ENCODE measurements at places on chromosomes 12 and 14.

DNA sequence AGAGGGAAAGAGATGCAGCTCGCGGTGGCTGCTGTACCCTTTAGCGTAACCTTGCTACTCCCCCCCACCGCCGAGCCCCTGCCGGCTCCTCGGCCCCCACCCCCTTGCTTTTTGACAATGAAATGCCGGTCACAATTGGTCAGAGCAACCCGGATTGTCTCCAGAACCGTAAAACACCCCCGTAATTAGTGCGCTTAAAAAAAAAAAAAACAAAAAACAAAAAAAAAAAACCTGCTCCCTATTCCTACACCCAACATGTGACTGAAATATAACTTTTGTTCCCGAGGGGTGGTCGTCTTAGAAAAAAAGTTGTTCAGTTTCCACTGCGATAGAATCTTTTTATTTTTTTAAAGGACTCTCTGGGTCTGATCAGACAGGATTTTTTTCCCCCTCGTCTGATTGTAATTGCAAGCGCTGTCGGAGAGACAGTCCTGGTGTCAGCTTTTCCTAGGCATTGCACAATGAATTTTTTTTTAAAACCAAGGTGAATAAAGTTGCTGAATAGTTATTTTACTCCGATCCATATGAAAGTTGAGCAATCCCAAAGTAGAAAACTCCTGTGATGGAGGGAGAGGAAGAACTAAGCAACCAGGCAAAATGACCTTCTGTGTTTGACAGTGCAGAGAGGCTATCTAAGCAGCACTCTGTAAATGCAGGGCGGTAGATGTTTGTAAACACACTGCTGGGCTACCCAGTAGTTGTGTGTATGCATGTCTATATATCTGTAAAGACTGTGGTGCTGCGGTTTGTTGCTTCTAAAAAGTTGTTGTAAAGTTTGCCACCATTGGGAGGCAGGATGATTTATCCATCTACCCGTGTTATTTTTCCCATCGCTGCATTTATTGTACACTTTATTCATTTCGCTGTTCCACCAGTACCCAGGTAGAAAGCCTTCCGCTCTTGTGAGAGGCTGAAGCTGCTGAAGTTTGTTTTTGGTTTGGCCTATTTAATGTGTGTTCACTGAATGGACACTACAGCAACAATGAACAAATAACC is 1.1 kb downstream of the ETV6 start:
- no peak for DNase-seq

GRCh38 chr14:77024171-77024691 is 4.3 kb downstream of the IRF2BPL start:
- no peak for DNase-seq

GRCh38 chr12:52434081-52434733 is at the start of gene KRT75:
Gene KRT75, minus strand, starts transcription at chr12:52434371. Its CDS starts 67 bp downstream, at chr12:52434304.
- DNase-seq = no peak

DNA sequence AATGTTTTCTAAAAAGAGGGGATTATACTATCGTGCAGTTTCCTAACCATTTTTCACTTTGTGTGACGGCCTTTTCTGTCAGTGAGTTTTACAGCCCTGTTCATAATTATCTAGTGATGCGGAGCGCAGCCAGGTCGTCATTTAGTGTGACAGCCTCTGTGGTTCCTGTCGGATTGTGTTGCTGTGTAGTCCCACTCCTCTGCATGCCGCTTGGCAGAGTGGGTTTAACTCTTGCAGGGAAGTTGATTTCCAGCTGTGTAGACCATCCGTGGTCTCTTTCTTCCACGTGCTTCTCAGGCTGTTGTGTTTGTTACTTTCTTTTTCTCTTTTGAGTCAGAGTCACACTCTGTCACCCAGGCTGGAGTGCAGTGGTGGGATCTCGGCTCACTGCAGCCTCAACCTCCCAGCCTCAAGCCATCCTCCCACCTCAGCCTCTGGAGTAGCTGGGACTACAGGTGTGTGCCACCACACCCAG is 8.6 kb downstream of the RAN start:
- DNase-seq = no peak

- DNase-seq = no peak
These were observed 133.5 kb upstream of the HIF1A start for GRCh38 chr14:61561657-61562276.

DNA sequence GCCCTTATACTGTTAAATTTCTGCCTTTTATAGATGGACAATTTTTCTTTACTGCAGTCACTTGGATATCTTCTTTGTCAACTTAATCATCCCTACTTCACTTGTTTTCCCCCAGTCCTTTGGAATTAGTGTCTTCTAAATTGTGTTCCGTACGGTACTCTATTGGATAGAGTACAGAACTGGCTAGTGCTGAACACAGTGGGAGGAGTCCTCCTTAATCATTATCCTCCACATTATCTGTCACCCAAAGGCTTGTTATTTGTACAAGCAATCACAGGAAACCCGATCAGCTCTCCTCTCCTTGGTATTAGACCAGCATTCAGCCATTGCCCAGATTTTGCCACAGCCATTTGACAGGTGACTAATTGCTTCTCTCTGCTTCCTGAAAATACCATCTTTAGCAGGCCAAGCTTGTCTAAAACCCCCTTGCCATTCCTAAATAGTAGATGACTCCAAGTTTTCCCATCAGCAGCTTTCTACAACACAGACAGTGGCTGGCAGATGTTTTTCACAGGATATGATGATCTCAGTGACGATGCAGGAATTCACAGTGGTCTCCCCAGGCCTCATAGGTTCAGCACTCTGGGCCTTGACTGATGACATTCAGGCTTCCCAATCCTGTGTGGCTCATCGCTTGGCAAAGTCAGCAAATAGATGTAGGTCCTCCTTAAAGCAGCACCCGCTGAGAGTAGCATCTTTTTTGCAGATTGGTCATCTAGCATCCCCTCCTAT is 216.0 kb upstream of the RGS6 start:
- no peak for DNase-seq

GRCh38 chr12:115794659-115795081 is 482.8 kb downstream of the MED13L start:
- DNase-seq = no peak

DNA sequence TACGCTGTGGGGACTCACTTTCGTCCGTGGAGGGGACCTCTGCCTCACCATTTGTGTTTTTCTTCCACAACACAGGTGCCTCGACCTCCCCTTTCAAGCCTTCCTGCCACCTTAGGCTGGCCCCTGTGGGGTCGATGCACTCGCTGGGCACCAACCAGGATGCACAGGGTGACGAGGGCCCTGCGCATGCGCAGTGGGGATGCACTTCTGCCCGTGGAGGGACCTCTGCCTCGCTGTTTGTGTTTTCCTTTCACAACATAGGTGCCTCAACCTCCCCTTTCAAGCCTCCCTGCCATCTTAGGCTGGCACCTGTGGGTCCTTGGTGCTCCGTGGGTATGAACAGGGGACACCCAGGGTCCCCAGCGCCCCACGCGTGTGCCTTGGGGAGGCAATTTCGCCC is 356.8 kb downstream of the ALG10 start:
- no peak for DNase-seq

DNA sequence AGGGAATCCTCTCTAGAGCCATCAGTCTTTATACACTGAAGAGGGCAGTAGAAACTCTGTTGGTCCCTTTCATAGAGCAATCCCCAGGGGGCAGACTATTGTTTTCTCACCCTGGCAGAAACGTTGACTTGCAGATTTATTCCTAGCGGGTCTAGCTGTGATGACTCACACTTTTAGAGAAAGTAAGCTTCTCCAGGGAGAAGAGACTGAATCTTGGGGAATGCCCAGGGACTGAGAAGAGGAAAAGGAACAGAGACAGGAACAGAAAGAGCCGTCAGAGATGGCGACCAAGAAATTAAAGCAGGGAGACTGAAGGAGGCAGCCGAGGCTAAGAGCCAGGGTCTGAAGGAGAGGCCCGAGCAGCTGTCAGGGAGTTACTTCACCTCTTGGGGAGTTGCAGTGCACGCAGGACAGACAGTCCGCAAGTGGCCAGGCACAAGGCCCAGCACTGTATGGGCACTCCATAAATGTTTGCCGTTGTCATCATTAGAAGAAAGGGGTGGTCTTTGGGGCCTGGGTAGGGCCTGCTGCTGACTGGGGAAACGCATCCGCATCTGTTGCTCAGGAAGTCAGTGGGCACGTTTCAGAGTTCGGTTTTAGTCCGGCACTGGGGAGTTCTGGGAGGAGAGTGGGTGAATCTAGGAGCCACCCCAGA is 13.0 kb downstream of the PLEKHG6 start:
- DNase-seq = no peak
